ENCODE measurements at places on chromosomes 11 and 22.

DNA sequence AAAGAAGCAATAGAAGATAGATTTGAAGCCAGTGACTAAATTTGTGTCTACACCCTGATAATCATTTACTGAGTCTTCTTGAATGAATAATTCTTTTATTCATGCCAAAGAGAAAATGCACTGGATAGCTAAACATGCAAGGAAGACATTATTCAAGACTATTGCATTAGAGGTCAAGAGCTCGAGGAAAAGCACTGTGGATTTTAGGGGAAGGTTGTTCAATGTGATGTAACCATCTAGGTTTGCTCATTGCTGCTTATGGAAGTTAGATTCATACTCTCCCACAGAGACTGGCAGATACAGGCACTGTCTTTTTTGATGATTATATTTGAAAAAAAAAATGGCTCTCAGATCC, 682.1 kb downstream of the KCNA4 start:
- H3K36me3 ChIP-seq, result no peaks in the 10 kb centered on the region
- no peak overlapping the region for H3K27ac ChIP-seq
- DNase-seq, result no peak
- peaks cover 18% of the 10 kb centered on the region for H3K4me1 ChIP-seq
- no peak overlapping the region for H3K4me3 ChIP-seq
- H3K27me3 ChIP-seq, result no peaks in the 10 kb centered on the region

DNA sequence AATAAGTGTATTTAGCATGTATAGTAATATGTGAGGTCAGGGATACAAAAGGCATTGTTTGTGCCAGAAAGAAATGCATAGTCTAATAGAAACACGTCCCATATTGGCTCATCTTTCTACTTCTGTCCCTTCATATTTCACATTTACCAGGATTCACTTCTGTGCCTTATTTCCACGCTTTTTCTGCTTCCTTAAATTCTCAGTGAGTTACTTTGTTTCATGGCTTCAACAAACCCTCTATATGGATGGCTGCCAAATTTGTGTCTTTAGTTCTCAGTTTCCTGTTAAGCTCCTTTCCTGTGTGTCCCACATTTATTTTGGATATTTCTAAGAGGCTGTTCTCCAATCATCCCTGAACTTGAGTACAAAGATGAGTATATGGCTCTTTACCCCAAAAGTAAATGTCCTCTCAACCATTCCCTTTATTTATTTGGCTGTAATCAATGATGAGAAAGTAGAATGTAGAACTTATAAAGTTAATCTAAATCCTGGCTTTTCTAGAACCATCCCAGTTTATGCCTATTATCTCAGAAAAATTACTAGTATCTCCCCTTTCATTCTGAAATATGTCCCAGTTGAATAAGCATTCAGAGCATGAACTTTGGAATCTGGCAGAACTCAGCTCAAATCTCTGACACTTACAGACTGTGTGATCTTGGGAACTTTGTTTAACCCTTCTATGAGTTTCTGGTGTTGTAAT, 23.5 kb downstream of the OR8B12 start:
- H3K36me3 ChIP-seq, result no peaks in the 10 kb centered on the region
- no peak overlapping the region for H3K4me3 ChIP-seq
- no peak for DNase-seq
- H3K27me3 ChIP-seq, result peaks cover 2% of the 10 kb centered on the region
- H3K4me1 ChIP-seq, result no peaks in the 10 kb centered on the region
- no peak overlapping the region for H3K27ac ChIP-seq

DNA sequence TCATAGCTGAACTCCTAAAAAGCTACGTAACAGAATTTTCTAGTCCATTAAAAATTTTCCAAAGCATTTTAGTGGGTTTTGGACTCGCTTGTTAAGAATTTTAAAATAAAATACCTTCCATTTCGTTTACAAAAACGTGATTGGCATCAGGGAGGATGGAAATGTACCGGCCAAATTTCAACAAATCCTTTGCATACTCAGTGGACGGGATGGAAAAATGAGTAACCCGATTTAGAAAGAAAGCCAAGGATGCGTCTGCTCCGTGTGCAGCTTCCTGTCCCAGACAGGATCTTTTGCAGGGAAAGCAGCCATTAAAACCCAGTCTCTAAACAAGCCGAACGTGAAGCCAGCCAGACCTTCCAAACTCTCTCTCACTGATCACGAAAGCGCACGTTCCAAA, 15.6 kb downstream of the TMEM184B start:
- no peak overlapping the region for H3K27ac ChIP-seq
- no peaks in the 10 kb centered on the region for H3K36me3 ChIP-seq
- no peak overlapping the region for H3K4me3 ChIP-seq

- no peak for DNase-seq
- no peak overlapping the region for H3K27ac ChIP-seq
- H3K27me3 ChIP-seq, result no peaks in the 10 kb centered on the region
- H3K36me3 ChIP-seq, result no peaks in the 10 kb centered on the region
- H3K4me1 ChIP-seq, result no peaks in the 10 kb centered on the region
Measured at GRCh38 chr22:19410941-19411689, 20.4 kb downstream of the HIRA start.

DNA sequence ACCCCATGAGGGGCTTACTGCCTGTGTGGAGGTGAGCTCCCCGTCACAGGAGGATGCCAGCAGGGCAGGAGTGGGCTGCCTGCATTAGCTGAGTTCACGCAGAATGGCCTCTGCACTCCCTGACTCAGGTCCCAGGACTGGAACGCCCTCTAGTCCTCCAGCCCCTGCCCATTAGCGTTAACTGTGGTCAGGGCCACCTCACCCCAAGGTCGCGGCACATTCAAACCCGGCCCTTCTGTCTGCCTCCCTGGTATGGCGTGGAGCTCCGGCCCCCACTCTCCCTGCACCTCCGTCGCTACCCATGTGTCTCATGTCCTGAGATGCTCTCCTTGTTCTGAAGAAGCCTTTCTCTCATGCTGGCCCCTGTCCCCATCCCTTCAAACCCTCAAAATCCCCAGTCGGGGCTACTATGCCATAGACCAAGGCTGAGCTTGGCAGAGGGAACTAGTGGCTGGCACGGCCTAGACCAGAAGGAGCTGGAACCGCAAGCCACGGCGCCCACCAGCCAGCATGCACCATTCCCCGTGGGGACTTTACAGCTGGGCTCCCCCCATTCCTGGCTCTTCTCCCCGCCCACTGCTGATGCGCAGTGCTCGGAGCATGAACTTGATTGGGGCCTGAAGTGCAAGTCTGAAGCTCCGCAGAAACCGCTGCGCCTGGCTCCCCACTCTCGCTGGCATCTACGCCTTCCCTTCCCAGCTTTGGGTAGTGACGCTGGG, 79.5 kb upstream of the RTL6 start:
- H3K27ac ChIP-seq, result no peak overlapping the region
- H3K4me3 ChIP-seq, result no peak overlapping the region
- no peaks in the 10 kb centered on the region for H3K27me3 ChIP-seq

DNA sequence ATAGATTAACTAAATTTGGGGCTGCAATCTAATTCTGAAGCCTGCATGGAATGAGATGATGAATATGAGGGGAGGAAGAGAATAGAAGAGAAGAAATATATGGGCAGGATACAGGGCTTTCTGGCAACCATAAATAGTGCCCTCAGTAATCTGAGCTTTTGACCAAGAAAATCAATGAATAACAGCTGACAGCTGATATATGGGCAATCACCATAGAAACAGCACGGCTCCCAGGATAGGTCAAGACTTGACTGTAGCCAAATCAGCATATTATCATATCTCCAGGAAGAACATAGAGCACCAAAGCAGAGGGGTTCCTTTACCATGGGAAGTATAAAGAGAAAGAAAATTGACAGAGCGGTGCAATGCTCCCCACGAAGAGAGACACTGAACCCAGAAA, 643.8 kb upstream of the TENM4 start:
- H3K4me3 ChIP-seq, result no peak overlapping the region
- no peaks in the 10 kb centered on the region for H3K36me3 ChIP-seq
- H3K27ac ChIP-seq, result no peak overlapping the region
- no peak for DNase-seq
- no peaks in the 10 kb centered on the region for H3K4me1 ChIP-seq
- H3K27me3 ChIP-seq, result no peaks in the 10 kb centered on the region

Data from Caco-2 (cell line).